ENCODE measurements at places on chromosomes 1 and 21.

DNA sequence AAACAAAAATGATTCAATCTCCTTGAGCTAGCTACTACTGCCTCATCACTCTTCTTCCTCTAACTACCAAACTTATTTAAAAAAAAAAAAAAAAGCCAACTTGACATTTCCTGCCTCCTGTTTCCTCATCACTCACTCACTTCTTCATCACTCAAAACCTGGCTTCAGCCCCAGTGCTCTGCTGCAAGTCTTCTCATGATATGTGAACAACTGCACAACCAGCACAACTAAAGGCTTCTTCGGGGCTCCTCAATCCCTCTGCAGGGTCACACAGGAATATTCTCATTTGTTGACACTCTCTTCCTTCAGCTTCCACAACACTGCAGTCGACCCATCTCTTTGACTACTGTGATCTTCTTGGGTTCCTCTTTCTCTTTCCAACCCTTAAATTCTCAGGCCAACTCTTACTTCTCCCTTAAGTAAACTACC is 7.6 kb downstream of the MTF1 start:
- DNase-seq: no peak

GRCh38 chr1:200954434-200954833 is 59.7 kb downstream of the INAVA start:
- no peak for DNase-seq

DNA sequence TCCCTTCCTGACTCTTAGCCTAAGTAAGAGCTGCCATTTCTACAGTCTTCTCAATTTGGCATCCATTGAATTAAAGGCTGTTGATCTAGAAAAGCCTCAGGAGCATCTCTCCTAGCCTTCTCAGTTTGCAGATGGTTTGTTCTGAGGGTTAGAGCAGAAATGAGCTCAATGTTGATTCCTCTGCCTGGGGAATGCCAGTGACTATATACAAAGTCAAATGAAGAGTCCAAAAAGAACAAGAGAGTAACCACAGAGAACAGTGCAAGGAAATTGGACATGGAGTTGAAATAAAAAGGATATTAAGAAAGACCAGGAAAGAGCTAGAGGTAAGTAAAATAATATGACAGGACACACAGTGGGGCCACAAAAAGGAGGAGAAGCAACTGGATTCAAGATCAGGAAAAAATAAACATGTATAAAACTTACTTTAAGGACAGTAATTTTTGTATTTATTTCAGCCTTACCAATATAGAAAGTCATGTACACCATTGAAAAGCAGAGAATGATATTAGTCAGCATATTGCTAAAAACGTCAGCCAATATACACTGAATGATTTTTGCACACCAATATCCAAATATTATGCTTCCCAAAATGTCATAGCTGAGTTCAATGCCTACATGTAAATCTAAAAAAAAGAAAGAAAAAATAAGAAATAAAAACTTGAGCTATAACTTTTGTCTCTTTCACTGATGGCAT is 21.3 kb downstream of the SLC9C2 start:
- no peak for DNase-seq

DNA sequence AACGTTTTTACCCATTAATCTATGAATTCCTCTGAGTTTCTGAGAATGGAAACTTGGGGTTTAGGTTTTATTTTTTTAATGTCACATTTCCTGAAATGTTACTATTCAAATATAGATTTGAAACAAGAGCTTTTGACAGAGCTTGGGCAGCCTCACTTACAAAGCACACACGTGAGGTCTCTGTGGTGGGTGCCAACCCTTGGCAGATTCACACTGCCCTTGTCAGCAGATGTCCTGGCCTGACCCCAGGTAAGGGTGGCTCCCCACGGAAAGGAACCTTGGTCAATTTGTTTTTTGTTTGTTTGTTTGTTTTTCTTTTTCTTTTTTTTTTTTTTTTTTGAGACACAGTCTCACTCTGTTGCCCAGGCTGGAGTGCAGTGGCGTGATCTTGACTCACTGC is 53.5 kb downstream of the FAAP20 start:
- no peak for DNase-seq
